GM23248 (cell line): ENCODE measurements at places on chromosomes 5 and 9.

GRCh38 chr9:93681269-93682154, 105.1 kb downstream of the PHF2 start:
- no peak for DNase-seq

DNA sequence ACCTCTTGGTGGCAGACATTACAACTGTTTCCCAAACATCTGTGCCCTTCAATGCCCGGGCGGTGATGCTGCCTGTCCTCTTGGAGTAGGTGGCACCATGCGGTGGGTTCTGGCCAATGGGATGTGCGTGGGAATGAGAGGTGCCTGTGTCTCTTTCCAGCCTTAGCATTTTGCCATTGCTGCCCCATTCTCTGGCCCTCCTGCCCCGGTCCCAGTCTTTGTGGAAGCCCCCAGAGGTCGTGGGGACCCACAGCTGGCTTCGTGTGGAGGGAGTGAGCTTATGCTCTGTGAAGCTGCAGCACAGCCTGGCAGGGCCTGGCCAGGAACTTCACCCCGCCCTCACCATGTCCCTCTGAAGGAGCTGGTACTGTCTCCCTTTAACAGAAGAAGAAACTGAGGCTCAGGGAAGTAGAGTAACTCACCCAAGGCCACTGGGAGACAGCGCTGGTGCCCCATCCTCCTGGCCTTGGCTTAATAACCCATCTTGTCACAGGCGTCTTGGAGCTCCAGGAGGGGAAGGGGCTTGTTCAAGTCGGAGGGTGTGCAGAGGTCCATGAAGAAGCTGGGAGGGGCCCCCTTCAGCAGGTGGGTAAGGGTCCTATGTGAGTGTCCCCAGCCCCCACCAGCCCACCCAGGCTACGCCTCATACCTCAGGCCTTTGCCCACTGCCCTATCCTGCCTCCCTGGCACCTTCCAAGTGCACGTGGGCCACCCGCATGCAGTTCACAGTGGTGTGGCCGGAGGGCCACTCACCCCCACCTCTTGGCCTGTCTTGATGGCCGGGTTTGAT, 173.6 kb downstream of the GAPVD1 start:
- no peak for DNase-seq

DNA sequence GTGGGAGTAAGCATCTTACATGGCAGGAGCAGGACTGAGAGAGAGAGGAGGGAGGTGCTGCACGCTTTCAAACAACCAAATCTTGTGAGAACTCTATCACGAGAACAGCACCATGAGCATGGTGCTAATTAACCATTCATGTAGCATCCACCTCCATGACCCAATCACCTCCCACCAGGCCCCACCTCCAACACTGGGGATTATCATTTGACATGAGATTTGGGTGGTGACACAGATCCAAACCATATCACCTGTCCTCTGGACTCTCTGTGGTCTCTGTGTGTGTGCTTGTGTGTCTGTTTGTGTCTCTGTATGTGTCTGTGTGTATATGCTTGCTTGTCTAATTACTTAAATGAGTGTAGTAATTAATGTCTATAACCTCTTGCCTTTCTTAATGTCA, 31.1 kb downstream of the SEC61B start:
- DNase-seq, result no peak

DNA sequence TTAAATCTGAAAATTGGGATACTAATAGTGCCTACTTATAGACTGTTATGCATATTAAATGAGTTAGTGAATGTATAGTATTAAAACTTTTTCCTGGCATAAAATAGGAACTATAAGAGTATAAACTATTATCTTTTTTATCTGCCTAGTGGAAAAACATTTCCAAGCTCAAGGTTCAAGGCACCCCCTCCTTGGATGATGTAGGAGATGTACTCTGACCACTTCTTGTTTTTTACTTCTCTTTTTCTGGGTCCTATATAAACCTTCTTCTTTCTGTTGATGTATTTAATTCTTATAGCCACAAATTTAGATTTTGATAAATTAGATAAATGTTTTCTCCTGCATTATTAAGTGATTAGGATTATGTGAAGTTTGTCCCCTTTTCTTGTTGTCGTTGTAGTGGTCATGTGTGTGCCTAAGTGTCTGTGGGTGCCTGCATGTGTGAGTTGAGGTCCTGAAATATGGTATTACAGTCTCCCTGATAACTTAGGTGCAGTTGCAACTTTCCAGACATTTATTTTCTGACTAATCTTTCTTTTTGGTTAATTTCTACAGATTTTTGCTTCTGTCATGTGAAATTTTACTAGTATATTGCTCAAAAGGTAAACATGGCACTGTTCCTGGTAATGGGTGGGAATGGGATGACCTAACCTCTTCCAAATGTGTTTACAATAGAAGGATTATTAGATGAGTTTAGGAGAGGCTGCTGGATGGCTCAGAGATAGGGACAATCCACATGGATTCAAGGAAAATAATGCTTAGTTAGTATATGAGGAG, 160.8 kb upstream of the CDKN2B start:
- DNase-seq, result peak; percentile 72

DNA sequence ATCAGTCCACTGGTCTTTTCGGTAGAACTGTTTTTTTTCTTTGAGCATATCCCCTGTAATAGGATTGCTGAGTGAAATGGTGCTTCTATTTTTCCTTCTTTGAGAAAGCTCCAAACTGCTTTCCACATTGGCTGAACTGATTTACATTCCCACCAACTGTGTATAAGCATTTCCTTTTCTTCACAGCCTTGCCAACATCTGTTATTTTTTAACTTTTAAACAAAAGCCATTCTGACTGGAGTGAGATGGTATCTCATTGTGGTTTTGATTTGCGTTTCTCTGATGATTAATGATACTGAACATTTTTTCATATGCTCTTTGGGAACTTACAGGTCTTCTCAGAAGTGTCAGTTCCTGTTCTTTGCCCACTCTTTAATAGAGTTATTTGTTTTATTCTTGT, 764.7 kb downstream of the MTRR start:
- peak; percentile 35 for DNase-seq

DNA sequence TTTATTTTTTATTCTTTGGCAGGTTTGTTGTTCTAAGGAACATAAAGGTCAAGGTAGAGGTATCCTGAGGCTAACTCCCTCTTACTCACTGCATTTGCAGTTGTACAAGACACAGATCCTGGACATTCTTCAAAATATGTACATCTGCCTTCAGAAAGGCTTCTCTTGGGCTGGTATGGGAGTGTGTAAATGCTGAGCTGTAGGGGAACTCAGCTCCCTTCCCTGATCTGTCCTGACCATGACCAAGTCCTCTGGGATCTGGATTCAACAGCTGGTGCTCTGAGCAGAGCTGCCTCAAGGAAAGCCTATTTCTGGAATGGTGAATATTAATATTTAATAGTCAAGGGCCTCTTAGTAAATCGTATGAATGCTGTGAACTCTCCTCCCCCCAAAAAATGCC, 117.4 kb downstream of the PRKACG start:
- no peak for DNase-seq

DNA sequence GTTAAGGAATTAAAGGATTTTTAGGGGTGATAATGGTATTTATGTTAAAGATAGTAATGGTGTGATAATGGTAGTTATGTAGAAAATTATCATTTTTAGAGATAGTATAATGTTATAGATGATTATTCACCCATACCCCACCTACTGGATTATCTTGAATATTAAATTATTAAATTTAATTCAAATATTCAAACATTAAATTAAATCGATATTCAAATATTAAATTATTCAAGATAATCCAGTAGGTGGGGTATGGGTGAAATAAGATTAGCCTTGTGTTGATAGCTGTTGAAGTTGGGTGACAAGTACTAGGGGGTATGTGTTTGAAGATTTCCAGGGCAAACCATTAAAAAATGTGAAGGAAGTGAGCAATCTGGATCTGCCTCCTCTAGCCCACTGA, 15.6 kb downstream of the FAM219A start:
- no peak for DNase-seq

DNA sequence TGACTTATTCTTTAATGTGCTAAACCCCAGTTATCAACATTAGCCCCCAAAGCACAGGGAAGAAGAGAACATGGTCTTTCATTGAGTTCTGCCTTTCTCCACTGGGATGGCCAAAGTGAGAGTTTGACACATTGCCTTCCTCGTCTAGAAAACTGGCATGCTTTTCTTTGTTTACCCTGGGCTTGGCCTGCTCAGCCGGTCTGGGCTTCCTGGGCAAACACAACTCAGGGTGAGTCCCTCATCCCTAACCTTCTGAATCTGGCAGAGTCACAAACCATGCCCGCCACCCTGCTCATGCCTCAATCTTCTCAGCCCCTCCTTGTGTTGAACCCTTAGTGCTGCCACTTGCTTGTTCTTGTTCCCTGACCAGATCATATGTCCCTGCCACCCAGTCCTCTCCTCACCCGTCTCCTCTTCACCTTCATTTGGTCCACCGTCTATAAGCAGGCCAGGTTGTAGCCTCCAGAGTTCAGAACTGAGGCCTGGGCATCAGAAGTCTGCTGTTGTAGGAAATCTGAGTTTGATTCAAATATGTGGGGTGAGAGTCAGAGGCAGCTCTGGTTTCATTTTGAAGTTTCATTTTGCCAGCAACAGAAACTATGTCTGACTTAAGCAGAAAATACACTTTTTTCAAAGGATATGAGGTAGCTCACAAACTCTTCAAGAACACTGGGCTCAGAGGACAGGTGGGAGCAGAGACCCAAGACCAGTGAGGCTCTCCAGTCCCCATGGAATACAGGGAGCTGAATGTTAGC, 217.6 kb downstream of the NDUFS4 start:
- DNase-seq, result no peak

DNA sequence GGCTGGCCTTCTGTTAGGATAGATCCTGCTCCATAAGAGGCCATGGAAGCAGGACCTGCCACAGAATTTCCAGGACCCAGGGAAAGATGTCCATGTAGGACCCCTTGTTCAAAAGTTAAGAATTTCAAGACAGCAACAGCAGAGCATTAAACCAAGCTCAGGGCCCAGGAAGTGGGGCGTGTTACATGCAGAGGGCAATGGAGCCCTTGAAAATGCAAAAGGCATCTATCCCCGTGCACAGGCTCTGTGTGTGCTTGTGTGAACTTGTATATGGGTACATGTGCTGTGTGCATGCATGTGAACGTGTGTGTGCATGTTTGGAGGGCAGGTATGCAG, 14.4 kb upstream of the NKD2 start:
- no peak for DNase-seq

DNA sequence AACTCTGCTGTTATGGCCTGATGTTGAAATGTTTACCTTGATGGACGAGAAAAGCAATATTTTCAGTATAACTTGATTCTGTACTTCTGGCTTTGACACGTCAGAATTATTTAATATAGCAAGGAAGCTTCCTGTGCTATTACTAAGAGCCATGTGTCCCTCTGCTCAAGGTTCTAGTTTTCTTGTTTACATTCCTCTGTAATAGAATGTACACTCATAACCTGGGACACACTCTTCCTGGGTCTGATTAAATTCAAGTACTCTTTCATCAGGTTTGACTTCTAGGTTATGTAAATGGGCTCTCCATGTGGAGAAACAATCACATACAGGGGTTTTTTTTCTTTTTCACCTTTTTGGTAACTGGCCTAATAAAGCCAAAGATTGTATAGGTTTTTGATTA, 33.1 kb downstream of the GTF3C4 start:
- DNase-seq, result peak; percentile 14

GRCh38 chr5:113344973-113345940, 89.5 kb downstream of the TSSK1B start:
- peak; percentile 38 for DNase-seq
